ENCODE measurements at places on chromosomes 3 and 15.
A peak's percentile ranks its signal among the peaks of the same experiment; 100 is the strongest.

GRCh38 chr3:133447750-133448477 lies 48.1 kb downstream of the BFSP2 start:
- DNase-seq: no peak

GRCh38 chr15:33639978-33640377 lies 328.3 kb upstream of the CHRM5 start:
- peak; percentile 1 for DNase-seq

DNA sequence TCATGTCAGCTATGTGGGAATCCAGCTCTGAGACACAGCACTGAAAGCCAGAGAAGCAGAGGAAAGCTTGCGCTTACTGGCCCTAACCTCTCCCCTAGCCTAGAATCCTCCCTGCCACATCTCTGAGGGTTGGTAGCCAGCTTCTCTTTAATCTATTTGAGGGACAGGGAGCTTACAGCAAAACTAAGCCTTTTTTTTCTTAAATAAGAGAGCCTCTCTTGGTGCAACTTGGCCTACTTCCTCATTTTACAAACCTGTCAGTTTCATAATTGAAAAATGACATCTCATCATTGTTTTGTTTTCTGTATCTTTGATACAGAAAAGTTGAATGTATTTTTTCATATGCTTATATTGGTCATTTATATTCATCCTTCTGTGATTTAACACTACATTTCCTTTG lies 193.9 kb downstream of the ZNF621 start:
- DNase-seq: no peak

- no peak for DNase-seq
These were observed 3.2 kb downstream of the CTDSPL start for GRCh38 chr3:37864904-37865303.

- DNase-seq: no peak
These were observed 73.5 kb downstream of the CEMIP start for GRCh38 chr15:80852676-80853075.

DNA sequence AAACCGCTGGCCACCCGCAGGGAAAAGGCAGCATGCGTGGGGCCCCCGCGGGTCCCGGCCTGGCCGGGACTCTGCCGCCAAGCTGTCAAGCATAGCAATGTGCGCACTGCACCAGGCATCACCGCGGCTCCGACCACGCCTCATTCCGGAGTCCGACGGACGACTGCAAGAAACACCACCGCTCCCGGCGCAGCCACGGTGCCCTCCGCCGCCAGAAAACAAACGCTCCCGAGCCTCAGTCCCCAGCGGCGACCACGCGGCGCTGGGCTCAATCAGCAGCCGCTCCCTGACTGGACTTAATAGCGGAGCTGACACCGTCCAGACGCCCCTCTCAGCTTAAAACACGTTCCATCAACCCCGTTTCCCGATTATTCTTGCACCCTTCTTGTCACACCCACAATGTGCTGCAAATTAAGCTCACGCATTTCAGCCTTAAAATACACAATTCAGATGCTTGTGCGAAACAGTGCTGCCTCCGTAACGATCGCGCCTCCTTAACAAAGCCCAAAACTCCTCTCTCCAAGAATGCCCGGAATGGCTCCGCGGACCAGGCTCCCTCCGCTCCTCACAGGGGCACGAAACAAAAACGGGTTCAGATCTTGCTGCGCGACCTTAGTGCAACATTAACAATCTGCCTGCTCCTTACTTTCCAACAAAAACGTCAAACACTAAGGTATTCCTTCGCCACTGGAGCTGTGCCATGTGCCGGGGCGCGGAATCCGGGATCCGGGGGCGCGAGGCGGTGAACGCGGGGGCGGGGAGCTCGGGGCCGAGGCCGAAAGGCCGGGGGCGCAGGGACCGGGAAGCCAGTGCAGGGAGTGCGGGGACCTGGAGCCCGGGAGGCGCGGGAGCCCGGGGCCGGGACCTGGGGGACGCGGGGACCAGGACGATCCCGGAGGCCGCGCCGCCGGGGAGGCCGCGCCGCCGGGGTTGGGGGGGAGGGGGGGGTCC lies 655 bp downstream of the CYFIP1 start:
- no peak for DNase-seq

DNA sequence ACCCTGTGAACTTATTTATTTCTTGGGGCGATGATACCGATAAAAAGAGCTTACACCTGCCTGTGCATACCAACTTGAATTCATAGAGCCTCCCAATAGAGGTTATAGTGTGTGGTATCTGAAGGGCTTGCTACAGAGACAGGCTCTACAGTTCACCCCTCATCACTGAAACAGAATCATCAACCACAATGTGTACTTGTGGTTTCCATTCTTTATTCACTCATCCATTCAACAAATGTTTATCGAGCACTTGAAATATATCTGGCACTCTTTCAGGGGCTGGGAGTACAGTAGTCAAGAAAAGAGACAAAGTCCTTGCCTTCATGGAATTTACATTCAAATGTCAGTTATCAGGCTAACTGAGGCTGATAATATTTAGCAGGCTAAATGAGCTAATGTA lies 134.4 kb upstream of the SKOR1 start:
- no peak for DNase-seq

GRCh38 chr3:120048355-120049041 lies 45.7 kb downstream of the GSK3B start:
- DNase-seq: no peak

DNA sequence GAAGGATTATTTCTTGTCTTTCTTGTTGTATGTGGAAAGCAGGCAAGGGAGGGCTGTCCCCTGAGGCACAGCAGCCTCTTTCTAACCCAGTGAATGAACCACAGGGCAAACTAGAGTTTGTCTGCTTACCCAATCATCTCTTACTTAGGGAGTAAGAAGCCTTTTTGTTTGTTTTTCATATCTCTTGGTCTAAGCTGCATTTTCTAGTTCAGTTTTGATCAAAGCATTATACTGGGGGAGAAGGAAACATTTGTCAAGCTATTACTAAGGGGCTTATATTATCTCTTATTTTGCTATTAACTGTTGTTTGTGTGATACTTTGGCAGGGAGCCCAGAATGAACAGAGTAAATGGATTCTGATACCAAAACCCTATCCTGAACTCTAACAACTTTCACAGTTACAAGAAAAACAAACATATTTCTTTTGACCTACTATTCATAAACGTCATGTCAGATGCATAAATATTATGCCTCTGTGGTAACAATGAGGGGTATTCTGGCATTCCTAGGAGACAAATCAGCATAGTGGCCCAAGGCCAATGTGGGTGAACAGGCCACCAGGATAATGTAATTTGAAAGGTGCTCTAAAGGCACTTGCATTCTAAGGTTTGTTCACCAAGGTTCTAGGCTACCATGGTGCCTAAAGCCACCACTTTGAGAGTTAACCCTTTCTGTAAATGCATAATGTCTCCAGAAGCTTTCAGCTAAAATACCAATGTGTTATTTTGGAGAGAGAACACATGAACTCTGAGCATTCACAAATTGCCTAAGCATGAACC lies 271.6 kb upstream of the ZPLD1 start:
- no peak for DNase-seq

DNA sequence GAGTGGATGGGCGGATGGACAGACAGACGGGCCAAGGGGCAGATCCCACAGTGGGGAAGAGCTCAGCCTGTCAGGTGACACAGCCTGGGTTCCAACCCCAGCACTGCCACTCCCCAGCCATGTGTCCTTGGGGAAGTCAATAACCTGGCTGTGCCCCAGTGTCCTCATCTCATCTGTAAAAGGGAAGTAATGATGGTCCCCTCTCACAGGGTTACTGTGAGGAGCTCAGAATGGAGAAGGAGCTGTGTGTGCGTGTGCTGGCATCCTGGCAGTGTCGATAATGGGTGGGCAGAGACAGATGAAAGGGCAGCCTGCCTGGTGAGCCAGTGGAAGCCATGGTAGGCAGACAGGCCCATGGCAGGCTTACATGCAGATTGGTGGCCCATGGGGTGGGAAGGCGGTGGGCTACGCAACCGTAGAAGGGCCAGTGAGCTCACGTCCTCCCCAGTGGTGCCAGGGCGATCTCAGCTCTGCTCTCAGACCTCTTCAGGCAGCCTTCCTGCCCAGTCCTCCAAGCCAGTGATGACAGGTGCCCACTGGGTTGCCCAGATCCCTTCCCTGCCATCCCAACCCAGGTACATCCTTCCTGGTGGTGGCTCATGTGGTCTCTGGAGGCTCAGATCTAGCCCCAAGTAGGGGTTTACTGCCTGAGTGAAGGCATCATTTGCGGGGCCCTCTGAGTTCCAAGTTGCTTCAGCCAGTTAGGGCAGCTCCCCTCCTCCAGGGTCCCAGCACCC lies 2.3 kb upstream of the DNAJB8 start:
- no peak for DNase-seq

GRCh38 chr3:39144095-39144747 lies 9.2 kb downstream of the CSRNP1 start:
- DNase-seq: peak; percentile 64

- no peak for DNase-seq
These were observed 1.3 kb downstream of the ZNF445 start for GRCh38 chr3:44476181-44476611.

- no peak for DNase-seq
These were observed 94.2 kb downstream of the ADAMTS17 start for GRCh38 chr15:100247228-100248225.

DNA sequence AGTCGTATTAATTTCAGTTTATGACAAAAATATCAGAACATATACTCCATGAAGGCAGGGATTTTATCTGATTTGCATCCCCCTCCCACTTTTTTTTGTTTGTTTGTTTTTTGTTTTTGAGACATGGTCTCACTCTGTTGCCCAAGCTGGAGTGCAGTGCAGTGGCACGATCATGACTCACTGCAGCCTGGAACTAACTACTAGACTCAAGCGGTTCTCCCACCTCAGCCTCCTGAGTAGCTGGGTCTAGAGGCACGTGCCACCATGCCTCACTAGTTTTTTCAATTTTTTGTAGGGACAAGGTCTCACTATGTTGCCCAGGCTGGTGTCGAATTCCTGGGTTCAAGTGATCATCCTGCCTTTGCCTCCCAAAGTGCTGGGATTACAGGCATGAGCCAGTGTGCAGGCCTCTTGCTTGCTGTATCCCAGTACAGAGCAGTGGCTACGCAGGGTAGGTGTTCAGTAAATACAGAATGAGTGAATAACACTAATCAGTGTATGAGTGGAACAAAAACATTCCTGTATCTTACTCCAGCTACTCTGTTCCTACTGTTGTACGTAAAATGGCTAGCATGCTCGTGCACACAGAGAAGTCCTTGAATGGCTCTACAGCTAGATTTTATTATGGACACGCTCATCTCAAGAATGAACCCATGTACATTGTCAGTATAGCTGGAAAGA lies 272.4 kb downstream of the FOXP1 start:
- no peak for DNase-seq

DNA sequence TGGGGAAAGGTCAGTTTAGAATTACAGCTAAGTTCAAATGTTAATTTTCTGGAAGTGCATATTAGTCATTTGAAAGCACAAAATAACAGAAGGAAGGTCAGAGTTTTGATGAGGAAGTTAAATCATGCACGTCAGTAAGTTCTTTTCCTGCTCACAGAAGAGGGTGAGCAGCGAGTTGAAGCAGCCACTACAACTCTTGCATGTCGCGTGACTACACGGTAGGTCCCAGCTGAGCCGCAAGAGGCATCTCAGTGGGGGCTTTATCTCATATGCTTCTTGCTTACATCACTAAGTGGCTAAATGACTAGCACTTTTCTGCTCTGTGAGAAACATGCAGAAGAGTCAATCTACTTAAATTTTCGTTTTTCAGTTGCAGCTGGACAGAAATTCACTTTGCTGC lies 21.3 kb upstream of the SEC62 start:
- no peak for DNase-seq

DNA sequence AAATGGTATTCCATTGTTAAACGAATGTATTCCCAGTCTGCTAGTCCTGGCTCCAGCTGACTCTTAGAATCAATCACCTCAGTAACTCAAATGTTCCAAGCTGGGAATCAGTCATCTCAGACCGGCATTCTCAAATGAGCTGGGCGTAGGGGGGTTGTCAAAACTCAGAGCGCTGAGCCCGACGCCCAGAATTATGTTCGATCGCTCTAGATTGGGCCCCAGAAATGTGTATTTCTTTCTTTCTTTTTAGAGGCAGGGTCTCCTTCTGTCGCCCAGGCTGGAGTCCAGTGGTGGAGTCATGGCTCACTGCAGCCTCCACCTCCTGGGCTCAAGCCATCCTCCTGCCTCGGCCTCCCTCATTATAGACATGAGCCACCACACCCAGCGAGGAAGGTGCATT lies 99.3 kb upstream of the IGF1R start:
- no peak for DNase-seq

- DNase-seq: no peak
These were observed 131.5 kb downstream of the WNT7A start for GRCh38 chr3:13748276-13748879.

DNA sequence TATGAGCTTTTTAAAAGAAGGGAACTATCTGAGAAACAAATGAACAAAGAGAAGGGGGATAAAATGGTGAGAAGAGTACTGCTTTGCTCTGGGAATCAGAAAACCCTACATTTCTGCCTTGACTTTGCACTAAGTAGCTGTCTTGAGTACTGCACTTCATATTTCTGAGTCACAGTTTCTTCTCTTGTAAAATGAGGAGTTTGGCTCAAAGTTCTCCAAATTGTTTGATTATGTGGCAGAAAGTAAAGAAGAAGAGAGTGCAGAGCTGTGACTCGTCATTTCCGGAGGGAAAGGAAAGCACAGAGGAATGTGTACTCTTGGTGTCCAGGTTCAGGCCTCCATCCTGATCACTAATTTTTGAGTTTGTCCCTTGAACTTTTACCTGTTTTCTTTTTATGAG lies 54.7 kb downstream of the TP63 start:
- DNase-seq: no peak

GRCh38 chr3:180048103-180048502 lies 11.4 kb upstream of the PEX5L start:
- DNase-seq: no peak

GRCh38 chr3:133362539-133362938 lies 37.3 kb upstream of the BFSP2 start:
- no peak for DNase-seq

- DNase-seq: no peak
These were observed 252.1 kb downstream of the NTRK3 start for GRCh38 chr15:88004399-88004798.

GRCh38 chr3:16897254-16897926 lies 12.6 kb downstream of the PLCL2 start:
- DNase-seq: no peak

- no peak for DNase-seq
These were observed 114.2 kb upstream of the DAZL start for GRCh38 chr3:16719426-16719825.

DNA sequence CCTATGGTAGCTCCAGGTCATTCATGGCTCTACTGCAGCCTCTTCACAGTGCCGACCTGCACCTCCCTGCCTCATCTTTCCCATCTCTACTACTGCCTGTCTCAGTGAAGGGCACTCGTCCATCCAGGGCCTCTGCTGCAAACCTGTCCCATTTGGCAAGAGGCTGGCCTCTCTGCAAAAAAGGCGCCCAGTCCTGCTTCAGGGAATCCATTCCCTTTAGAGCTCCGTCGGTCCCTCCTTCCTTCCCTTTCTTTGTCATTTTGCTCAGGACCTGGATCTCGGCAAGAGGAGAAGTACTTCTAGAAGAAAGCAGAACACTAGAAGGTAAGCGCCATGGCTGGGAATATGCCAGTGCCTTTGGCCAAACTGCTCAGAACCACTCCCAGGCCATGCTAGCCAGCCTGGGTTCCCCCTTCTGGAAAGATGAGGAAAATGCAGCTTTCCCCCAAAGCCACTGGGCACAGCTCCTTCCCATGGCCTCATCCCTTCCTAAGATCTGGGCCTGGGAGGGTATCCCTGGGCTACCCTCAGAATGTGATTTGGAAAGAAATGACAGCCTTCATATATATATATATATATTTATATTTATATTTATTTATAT lies 6.4 kb upstream of the ISL2 start:
- no peak for DNase-seq
